ENCODE measurements at places on chromosomes 1 and 21.

- no peak for DNase-seq
These were observed 33.0 kb upstream of the ADARB1 start for GRCh38 chr21:45041351-45041805.

DNA sequence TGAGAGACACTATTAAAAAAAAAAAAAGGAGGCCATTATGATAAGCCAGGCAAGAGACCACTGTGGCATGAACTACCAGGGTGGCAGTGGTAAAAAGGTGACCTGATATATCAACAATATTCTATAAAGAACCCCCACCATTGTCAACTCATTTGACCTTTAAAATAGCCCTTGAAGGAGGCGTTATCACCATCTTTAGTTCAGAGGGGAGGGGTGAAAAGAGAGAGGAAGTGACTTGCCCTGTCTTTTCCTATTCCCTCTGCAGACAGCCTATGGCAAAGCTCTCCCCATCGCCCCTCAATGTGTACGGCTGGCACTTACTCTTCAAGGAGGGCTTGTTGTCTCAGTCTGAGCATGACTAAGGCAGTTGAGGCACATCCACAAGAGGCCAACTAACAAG lies 11.7 kb upstream of the SLFNL1 start:
- DNase-seq = no peak

DNA sequence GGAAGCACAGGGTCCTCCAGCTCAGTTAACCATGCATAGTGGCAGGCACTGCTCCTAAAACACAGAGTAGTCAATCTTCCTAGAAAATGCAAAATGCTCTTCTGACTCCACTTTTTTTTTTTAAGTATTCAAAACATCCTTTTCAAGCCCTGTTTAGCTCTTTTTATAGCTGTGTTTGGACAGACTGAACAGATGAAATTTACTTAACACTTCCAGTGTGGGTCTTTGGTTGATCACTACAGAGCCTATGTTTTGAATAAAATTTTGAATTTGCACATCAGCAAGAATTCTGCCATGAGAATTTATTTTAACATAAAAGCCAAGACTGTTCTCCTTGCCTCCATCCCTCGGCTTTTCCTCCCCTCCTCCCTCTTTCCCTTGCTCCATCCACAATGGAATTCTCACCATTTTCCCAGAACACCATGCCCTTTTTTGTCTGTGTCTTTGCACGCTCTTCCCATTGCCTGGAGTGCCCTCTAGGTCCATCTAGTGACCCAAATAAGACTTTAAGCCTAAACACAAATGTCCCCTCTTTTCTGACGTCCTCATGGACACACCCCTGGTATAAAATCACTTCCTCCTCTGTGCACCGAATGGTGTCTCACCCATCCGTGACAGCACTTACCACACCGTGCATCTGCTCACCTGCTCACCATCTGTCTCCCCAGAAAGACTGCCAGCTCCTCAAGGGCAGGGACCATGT lies 24.0 kb upstream of the CPT2 start:
- DNase-seq = no peak

DNA sequence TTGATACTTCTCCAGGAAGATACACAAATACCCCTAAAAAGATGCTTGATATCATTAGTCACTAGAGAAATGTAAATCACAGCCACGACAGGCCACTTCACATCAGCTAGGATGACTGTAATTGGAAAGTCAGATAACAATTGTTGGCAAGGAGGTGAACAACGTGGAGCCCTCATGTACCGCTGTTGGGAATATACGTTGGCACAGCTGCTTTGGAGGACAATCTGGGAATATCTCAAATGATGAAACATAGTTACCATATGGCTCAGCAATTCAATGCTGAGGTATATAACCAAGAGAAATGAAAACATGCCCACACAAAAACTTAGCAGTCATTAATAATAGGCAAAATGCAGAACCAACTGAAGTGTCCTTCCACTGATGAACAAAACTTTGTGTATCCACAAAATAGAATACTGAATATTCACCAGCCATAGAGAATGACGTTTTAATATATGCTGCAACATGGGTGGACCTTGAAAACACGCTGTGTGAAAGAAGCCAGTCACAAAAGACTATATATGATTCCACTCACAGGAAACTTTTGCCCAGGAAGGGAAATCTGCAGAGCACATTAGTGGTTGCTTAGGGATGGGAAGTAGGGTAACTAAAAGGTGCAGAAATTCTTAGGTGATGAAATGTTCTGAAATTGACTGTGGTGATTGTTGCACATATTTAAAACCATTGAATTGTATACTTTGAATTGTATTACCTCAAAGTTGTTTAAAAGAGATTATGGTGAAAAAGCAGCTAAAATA lies 95.4 kb downstream of the AHCTF1 start:
- DNase-seq = no peak

DNA sequence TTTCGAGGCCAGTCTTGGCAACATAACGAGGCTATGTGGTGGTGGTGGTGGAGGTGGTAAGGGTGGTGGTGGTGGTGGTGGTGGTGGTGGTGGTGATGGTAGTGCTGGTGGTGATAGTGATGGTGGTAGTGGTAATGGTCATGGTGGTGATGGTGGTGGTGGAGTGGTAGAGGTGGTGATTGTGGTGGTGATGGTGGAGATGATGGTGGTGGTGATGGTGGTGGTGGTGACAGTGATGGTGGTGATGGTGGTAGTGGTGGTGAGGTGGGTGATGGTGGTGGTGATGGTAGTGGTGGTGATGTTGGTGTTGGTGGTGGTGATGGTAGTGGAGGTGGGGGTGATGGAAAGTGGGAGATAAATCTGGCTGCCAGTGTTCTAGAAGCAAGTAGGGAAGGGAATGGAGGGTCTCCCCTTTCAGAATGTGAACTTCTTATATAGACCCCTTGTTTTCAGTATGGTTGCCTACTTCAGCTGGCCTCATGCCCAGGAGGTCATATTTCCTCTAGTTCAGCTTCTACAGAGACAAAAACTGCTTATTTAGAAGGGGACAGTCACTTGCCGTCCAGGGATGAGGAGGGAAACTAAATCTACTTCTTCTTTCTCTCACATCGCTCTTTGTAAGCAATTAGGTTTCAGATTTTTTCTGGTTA lies 27.5 kb downstream of the SH3BGR start:
- DNase-seq = no peak

DNA sequence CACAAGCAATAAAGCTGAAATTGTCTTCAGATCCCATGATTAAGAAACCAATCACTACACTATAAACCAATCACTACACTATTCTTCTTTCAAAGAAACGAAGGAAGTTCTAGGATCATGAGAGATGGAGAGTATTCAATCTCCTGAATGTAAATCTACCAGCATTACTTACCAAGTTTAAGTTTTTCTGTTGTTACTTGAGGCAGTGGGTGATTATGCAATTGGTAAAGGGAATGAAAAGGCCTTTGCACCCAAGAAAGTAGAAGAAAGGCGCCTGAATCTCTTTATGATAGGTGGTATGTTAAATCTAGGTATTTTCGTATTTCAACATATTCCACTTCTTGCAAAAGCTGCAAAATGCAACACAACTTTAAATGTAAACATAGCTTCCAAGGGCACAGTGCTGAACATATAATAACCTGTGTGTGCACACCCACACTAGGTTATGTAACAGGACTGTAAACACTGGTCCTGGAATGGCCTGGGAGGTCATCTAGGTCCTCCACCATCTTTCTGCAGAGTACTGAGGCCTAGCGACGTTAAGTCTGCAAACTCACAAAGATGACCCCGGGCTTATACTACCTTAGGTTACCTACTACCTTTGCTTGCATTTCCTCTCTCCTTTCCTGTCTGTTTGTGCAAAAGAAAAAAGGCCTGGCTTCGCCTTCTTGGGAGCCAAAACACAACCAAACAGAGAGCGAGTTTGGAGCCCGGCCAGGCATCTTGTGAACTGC lies 1.1 kb upstream of the UAP1 start:
- DNase-seq = no peak

- DNase-seq = no peak
These were observed 323.1 kb upstream of the NFIA start for GRCh38 chr1:60759291-60759690.

DNA sequence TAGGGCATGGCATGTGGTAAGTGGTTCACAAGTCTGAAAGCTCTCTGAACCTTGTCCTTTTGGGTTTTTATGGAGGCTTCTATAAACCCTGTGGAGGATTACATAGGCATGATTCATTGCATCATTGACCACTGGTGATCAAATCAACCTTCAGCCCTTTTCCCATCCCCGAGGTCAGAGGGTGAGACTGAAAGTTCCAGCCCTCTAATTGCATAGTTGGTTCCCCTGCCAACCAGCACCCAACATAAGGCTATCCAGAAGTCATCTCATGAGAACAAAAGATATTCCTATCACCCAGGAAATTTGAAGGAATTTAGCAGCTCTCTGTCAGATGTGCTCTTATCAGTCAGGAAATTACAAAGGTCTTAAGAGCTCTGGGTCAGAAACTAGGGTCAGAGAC lies 89.5 kb upstream of the ARTN start:
- DNase-seq = no peak

GRCh38 chr1:1026599-1027413 lies 6.9 kb downstream of the AGRN start:
- no peak for DNase-seq

Data from progenitor cell of endocrine pancreas (in vitro differentiated cells).